ENCODE measurements at places on chromosomes 5 and 9. TPM values are rescaled to one million over a fixed set of nuclear protein-coding genes. Genes with fewer than 3 reads are reported as not detected.
A peak's percentile ranks its signal among the peaks of the same experiment; 100 is the strongest.

DNA sequence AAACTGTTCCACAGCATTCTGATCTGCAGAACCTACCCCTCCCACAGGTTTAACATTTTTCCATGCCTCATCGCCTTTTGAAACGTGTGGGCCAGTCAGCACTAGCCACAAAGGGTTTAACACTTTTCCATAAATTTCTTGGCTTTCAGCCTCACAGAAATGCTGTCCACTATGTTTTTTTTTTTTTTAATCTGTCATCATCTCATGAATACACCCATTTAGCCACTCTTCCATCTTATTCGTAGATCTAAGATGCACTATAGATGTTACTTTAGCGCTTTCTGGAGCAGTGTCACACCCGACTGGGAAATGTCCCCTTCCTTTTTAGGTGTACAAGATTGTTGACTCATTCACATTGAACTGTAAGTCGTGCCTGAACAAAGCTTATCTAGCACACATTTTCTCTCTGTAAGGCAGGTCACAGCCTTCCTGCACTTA is 62.3 kb downstream of the GCNT1 start:
- ATAC-seq, result no peak

The STPG3 gene
- total RNA-seq, result not detected

The PTGR1 gene
- total RNA-seq, result 0.61 TPM

The HEMGN gene
- 1.2 TPM for total RNA-seq

The TCF7 gene
- 5.9 TPM for total RNA-seq

DNA sequence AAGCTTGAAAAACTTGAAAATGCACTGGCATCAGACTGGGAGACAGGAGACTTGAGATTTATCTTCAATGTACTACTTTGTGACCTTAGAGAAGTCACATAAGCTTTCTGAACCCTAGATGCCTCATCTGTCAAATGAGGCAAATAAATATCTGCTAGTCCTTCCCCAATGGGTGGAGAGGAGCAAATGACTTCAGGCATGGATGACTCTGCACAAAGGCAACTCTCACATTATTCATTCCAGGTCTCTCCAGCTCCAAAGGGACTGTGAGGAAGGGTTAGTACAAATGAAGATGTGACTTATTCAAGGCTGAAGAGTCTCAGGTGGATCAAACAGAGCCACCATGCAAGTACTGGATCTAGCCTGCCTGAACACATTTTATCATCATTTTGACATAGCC is 228.7 kb downstream of the SLIT3 start:
- ATAC-seq, result no peak

- no peak for ATAC-seq
Observed at GRCh38 chr9:106405871-106406435, 457.0 kb upstream of the ZNF462 start.

DNA sequence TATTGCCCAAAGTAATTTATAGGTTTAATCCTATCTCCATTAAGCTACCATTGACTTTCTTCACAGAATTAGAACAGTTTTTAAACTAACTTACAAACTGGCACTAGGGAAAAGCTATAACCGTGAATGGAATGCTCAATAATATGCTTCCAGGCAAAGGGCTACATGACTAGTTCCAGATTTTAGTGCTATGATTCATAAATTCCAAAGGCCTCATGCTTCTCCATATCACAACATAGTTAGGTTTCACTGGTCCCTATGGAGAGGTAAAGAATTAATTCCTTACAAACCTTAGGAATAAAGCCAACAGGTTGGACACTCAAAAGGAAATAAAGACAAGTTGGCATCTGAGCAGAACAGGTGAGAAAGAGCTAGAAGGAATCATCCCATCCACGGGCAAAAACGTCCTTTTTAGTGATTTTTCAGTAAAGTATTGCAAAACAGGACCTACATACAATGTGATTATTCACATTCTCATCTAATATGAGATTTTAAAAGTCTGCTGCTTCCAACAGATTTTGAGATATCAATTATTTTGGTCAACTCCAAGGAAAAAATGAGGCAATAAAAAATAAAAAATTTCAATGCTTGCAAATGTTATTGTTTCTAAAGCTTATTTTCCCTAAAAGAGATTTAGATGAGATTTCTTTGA is 97.0 kb upstream of the TARS1 start:
- ATAC-seq, result no peak

The DDX4 gene
- total RNA-seq, result not detected

DNA sequence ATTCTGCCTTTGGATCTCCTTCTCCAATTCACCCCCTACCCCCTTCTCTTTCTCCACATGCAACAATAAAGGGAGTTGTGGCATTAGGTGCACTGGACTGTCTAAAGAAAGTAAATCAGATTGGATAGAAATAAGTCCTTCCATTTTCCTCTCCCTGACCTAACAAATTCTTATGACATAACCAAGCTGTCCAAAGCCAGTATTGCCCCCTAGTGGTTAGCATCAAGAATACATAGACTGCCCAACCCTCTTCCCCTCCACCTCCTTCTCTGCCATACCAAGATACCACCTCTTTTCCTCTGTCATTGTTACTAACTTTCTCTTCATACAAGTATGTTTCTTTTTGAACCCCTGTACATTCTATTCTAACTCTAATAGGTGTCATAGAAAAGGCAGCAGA is 45.7 kb downstream of the PPARGC1B start:
- ATAC-seq, result no peak

- ATAC-seq, result no peak
Observed at GRCh38 chr9:69377291-69377690, 52.3 kb downstream of the ENTREP1 start.

DNA sequence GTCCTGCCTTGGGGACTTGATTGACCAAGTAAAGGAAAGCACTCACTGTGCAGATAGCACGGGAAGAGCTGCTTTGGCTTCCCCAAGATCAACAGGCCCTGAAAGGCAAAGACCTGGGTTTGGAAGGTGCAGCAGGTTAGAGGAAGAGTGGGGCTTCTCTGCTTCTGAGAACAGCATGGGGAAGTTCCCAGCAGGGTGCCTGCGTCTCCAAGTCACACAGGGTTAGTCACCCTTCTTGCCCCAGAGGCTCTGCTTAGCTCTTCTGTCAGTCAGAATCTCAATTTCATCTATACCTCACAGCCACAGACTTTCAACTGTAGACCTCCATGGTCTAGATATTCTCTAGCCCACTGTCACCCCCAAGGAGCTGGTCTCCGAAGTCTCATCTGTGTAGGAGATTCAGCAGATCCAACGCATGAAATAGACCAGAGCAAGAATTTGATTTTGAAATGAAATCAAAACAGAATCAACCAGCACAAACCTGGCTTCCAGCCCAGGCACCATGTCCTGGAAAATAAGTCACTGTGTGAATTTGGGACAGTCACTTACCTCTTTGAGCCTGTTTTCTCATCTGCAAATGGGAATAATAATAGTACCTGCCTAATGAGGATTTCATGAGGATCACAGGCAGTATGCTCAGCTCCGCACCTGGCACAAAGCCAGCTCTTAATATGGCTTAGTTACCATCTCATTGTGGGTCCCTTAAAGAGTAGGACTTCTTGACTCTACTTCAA is 64.0 kb downstream of the SFXN1 start:
- peak; percentile 73 for ATAC-seq

The DDX46 gene
- 55.2 TPM for total RNA-seq
